Activated CD4-positive, alpha-beta T cell treated with anti-CD3 and anti-CD28 coated beads, Interleukin-2, Interleukin-4, amounts not matched to agents 100 ng/mL and 50 ng/mL, durations not matched to agents 16 hours and 8 hours (primary cell): ENCODE measurements at places on chromosomes 13 and 19.

- DNase-seq, result no peak
Measured at GRCh38 chr13:57740719-57741118, 109.2 kb downstream of the PCDH17 start.

- peak; percentile 70 for DNase-seq
Measured at GRCh38 chr19:40465025-40465556, 454 bp downstream of the BLVRB start.

GRCh38 chr19:19448238-19448544 lies 42.7 kb downstream of the GATAD2A start:
- no peak for DNase-seq

- DNase-seq, result no peak
Measured at GRCh38 chr19:40193587-40193849, 2.3 kb downstream of the MAP3K10 start.

DNA sequence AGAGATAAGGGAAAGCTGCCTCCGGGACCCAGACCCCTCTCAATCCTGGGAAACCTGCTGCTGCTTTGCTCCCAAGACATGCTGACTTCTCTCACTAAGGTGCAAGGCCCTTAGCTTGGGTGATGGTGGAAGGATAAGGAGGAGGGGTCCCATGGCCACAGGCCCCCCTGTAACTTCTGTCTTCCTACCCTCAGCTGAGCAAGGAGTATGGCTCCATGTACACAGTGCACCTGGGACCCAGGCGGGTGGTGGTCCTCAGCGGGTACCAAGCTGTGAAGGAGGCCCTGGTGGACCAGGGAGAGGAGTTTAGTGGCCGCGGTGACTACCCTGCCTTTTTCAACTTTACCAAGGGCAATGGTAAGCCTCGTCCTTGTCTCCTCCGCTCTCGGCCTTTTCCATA lies 2.0 kb downstream of the CYP2F1 start:
- no peak for DNase-seq

GRCh38 chr19:3224346-3225168 lies at the start of gene CELF5:
Gene CELF5 (plus strand): TSS chr19:3224661. CDS start chr19:3224740, 79 bp downstream.
- DNase-seq, result peak; percentile 22

DNA sequence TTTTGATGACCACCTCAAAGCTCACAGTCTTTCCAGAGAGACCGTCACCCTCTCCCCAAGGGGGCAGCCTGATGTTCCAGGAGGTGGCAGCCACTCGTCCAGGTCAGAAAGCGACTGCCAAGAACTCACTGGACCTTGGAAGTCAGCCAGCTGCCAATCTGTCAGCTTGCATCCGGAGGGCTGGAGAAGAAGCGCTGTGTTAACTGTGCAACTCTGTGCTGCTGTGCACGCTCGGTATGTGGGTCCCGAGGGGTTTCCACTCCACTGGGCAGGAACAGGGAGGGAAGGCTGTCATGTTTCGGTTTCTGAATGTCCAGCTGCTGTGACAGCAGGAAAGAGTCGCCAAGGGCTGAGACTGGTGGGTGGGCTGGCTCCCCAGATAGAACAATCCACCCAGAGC lies 89.2 kb downstream of the CACNA1A start:
- no peak for DNase-seq

DNA sequence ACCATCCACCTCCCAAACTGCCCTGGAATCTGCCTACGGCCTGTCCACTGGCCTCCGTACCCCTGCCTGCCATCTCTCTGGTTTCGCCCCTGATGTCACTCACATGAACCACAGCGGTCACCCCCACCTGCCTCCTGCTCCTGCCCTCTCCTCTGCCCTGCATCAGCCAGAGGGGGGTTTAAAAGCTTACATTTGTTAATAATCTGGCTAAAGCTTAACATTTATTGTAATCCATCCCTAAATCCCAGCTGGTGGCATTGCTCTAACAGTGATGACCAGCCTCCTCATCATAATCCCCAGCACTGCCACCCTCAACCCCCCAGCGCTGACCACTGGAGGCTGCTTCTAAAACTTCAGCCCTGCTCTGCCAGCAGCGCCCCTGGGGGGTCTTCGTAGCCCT lies 38.9 kb downstream of the DNM2 start:
- no peak for DNase-seq

DNA sequence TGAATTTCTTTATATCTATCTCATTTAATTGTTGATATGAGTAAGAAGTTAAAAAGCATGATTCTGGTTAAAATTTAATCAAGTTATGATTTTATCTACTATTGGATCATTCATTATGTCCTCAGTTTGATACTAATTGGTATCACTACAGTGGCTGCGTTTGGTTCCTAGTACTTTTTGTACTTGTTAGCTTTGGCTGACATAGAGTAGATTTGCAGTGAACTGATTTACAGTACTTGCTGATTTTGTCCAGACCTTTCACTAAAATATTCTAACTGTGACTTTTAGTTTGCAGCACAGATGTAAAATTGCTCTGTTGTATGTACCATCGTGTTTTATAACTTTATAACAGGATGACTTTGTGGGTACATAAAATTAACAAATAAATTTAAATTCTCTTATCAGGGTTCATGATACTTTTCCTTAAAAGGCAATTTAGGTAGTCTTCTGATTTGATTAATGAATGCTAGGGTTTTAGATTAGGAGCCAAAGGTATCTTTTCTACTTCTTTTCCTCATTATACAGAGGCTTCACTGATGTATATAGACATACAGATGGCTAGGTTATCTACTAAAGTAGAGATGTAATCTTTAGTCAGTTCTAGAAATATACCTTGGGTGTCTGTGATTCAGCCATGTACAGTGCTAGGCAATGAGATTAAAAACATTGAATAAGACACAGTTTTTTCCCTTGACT lies 8.7 kb downstream of the UCHL3 start:
- DNase-seq, result no peak

- no peak for DNase-seq
Measured at GRCh38 chr19:11174336-11174735, 18.8 kb upstream of the SPC24 start.

- DNase-seq, result peak; percentile 30
Measured at GRCh38 chr13:19860884-19861655, 2.4 kb downstream of the ZMYM5 start.

DNA sequence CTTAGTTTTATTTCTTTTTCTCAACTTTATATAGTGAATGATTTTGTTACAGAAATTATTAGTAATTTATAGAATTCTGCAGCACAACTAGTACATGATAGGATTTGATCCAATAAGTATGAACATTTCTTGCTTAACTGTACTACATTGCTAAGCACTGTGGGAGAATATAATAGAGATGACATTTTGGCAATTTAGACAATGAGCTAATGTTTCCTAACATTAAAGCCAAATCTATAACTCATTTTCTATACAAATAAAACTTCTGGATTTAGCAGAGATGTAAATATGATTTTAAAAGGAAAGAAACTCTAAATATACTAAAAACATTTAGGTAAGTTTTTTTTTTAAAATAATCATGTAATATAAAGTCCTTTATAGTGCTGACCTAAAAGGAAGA lies 87.3 kb downstream of the FNDC3A start:
- no peak for DNase-seq

GRCh38 chr13:97629601-97630272 lies 195.8 kb downstream of the RAP2A start:
- no peak for DNase-seq

GRCh38 chr19:33194886-33195644 lies 935 bp downstream of the LRP3 start:
- DNase-seq, result no peak

GRCh38 chr19:53659292-53659691 lies 27.5 kb downstream of the DPRX start:
- no peak for DNase-seq

GRCh38 chr19:47258434-47258833 lies 2.1 kb downstream of the CCDC9 start:
- DNase-seq, result no peak

DNA sequence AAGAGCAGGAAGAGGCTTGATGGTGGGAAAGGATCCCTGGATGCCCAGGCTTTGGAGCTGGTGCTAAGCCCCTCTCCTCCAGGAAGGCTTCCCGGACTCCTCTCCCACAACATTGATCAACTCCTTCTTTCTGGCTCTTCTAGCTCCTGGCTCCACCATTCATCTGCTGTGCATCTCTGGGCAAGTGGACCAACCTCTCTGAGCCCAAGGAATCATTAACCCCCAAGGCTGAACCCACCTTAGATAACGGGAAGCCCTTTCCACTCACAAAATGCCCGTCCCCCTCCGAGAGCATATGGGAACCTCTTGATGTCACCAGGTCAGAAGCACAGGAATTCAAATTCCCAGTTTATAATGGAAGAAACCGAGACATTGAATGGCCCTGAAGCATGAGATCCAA lies 5.2 kb downstream of the SIRT6 start:
- DNase-seq, result no peak

GRCh38 chr19:10911579-10912363 lies 16.7 kb downstream of the YIPF2 start:
- no peak for DNase-seq

GRCh38 chr13:106061781-106062180 lies 473.7 kb downstream of the EFNB2 start:
- no peak for DNase-seq

GRCh38 chr13:104006625-104007075 lies 940.4 kb upstream of the SLC10A2 start:
- DNase-seq, result no peak

DNA sequence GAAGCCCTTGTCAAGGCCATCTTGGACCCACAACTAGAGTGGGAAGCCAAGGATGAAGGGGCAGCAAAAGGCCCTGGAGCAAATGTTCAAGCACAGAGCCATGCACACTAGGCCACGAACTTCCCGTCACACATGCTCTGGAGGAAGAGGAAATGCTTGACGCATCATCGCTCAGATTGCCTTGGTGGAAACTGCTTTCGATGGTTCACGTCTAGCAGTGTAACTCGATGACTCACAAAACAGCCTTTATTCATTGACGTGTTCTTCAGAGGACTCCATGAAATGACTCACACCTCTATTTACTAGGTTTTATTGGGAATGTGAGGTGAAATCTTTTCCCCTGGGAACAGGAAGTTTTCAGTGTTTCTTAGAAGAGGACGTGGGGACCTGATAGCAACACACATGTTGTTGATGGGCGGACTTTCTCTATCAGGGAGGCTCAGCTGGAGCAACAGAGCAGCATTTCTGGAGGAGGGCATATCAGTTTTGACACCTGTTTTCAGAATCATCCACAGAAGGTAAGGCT lies 79.8 kb upstream of the FLT1 start:
- DNase-seq, result peak; percentile 51

DNA sequence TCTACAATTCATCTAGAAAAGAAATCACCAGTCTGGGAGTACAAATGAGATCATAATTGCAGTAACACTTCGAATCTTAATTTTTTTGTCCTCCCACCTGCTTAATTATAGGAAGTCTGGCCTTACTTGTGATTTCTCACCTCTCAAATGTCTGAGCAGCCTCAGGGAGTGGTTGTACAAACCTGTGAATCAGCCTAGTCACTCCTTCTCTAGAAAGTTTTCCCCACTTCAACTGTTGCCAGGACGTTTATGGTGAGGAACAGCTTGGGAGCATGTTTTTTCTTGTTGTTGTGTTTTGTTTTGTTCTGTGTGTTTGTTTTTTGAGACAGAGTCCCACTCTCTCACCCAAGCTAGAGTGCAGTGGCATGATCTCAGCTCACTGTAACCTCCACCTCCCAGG lies 50.3 kb upstream of the CLDN10 start:
- no peak for DNase-seq

- no peak for DNase-seq
Measured at GRCh38 chr13:72384186-72384823, 343.1 kb downstream of the MZT1 start.
